H9 (cell line): ENCODE measurements at places on chromosomes 11 and 22. TPM values are rescaled to one million over a fixed set of nuclear protein-coding genes. Genes with fewer than 3 reads are reported as not detected.

DNA sequence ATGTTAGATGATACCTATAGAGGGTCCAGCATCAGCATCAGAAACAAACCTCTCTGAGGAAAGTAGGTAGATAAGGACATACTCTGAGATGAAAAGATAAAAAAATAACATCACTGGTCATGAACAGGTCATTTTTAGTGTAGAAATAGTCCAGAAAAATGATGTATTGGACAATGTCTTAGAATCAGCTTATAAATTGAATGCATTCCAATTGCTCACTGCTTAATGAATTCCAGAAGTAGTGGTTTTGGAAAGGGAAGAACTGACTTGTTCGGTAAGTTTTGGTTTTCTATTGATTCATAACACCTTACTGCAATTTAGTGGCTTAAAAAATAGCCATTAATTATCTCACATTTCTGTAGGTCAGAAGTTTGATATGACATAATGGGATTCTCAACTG lies 929.5 kb upstream of the CCDC90B start:
- no peak for DNase-seq

GRCh38 chr22:43432883-43433415 lies 21.1 kb downstream of the MPPED1 start:
- DNase-seq: no peak

DNA sequence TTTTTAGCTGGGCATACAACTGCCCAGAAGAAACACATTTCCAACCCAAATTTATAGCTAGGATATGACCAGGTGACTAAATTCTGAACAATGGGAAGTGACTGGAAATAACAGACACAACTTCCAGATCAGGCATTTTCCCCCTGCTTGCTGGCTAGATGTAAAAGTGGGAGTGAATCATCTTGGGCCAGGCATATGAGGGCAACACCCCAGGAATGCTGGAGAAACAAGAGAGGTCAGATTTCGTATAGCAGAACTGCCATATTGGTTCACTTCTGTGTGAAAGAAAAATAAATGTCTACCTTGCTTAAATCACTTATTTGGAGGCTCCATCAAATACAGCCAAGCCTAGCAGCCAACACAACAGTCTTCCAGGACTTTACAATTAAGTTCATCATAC lies 7.4 kb downstream of the ATL3 start:
- no peak for DNase-seq

GRCh38 chr11:123122341-123122740 lies 60.4 kb upstream of the HSPA8 start:
- no peak for DNase-seq

GRCh38 chr11:90221803-90222458 lies 918 bp downstream of the CHORDC1 start:
- DNase-seq: no peak

DNA sequence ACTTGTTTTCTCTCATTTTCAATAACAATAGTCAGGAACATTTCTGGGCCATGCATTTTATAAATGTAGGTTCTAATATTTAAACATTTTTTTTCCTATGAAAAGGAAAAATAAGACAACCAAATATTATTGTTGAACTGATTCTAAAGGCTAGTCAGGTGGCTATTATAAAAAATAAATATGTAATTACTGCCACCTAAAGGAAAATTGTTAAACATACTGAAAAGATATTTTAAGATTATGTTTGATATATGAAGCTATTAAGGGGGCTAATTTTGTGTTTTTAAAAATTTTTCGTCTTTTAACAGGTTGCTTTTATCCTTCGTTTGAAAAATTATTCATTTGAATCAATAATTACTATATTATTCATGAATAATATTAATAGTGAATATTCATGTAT lies 62.2 kb upstream of the FDX1 start:
- no peak for DNase-seq

GRCh38 chr11:119729951-119730613 lies 1.1 kb upstream of the NECTIN1 start:
- peak; percentile 56 for DNase-seq

GRCh38 chr11:105829084-105829483 lies 193.0 kb downstream of the MSANTD4 start:
- DNase-seq: no peak

DNA sequence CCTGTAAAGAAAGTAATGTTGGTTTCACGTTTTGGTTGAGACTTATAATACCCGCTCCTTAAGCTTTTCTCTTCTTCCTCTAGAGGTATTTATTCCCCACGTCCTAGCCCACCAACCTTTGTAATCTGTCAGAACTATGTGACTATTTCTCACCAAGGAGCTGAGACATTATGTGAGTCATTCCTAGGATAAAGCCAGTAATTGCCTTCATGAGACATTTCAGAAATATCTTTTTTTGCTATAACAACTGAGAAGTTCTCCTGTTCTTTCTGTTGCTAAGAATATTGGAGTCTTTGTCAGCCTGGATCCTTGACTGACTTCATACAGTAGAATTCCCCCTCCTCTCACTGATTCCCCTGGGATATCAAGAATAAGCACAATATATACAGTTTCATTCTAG lies 1497.0 kb upstream of the TENM4 start:
- no peak for DNase-seq

- DNase-seq: no peak
Observed at GRCh38 chr11:60699284-60699691, at the start of gene MS4A8. TSS of gene MS4A8 (plus strand) at chr11:60699612. CDS start at chr11:60700861, 1,249 bp downstream.

GRCh38 chr22:27127911-27128310 lies 470.5 kb downstream of the MIAT start:
- no peak for DNase-seq

DNA sequence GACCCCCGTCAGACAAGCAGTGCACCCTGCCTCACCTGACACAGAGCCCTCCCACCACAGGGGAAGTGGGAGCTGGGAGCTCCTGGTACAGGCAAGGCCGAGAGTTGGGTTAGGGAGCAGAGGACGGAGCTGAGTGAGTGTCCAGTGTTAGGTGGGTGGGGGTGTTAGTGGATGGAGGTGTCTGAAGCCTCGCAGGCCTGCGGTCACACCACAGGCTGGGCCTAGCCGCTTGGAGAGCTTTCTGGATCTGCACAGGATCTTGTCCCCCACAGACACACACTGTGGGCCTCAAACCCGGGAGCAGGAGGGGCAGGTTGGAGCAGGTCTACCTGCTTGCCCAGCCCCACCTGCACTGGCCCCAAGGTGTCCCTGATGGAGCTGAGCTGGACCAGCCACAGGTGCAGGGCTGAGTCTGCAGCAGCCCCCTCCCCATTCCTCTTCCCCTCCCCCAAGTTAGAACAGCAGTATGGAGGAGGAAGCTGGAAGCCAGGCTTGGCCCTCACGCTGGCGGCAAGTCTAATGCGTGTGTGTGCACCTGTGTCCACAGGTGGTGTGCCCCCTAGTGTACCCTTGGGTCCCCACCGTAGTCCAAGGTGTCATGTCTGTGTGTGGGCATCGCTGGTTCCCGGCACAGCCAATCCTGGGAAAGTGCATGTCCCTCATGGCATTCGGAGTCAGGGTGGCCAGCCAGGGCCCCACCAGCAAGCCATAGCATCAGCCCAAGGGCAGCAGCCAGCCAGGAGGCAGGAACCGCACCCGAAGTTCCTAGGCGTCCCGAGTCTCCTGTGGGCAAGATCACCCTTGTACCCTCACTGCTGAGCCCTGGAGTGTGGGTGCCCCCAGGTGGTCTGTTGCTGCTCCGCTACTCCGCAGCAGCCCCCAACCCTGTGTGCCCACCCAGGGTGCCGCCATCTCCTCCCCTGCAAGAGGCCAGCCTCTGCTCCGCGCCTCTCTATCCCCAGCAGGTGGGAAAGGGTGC lies 2.0 kb upstream of the GATD1 start:
- DNase-seq: no peak

GRCh38 chr11:65211293-65212105 lies 29.8 kb downstream of the CAPN1 start:
- no peak for DNase-seq

- DNase-seq: no peak
Observed at GRCh38 chr11:127683321-127683720, 682.8 kb upstream of the KIRREL3 start.

The SLC22A9 gene
- not detected in 2 replicates for total RNA-seq

The SESN3 gene
- total RNA-seq: 32.0 and 36.8 TPM in 2 replicates

The PARVG gene
- 1.3 and 1.6 TPM in 2 replicates for total RNA-seq

The ASPHD2 gene
- total RNA-seq: 7.1 and 8.5 TPM in 2 replicates

The PANX3 gene
- total RNA-seq: not detected in 2 replicates
